AG04450 (cell line): ENCODE measurements at places on chromosomes 16 and 17. TPM values are rescaled to one million over a fixed set of nuclear protein-coding genes. Genes with fewer than 3 reads are reported as not detected.

KRT9 gene
- not detected in 2 replicates for polyA plus RNA-seq

GJC1 gene
- 20.6 and 22.1 TPM in 2 replicates for polyA plus RNA-seq

DOC2B gene
- polyA plus RNA-seq = not detected in 2 replicates

ODF4 gene
- polyA plus RNA-seq = not detected in 2 replicates

SRCIN1 gene
- polyA plus RNA-seq = not detected in 2 replicates

PDE6G gene
- 0.51 and 1.0 TPM in 2 replicates for polyA plus RNA-seq

BIRC5 gene
- 11.6 and 15.3 TPM in 2 replicates for polyA plus RNA-seq

RFWD3 gene
- 10.7 and 13.4 TPM in 2 replicates for polyA plus RNA-seq

CLEC10A gene
- polyA plus RNA-seq = not detected in 2 replicates

ELMO3 gene
- 0.57 and 0.74 TPM in 2 replicates for polyA plus RNA-seq

MMP15 gene
- 0.60 and 0.88 TPM in 2 replicates for polyA plus RNA-seq

MYOCD gene
- 17.5 and 19.0 TPM in 2 replicates for polyA plus RNA-seq

TRIM37 gene
- 29.1 and 34.8 TPM in 2 replicates for polyA plus RNA-seq

PPP1R1B gene
- not detected in 2 replicates for polyA plus RNA-seq

PPY gene
- not detected in 2 replicates for polyA plus RNA-seq

KRT12 gene
- polyA plus RNA-seq = not detected in 2 replicates

NR1D1 gene
- polyA plus RNA-seq = 0.62 and 1.0 TPM in 2 replicates

CDRT4 gene
- polyA plus RNA-seq = 4.1 and 5.0 TPM in 2 replicates

RND2 gene
- polyA plus RNA-seq = 1.7 and 2.1 TPM in 2 replicates

RHBDL3 gene
- 0.06 TPM in 1 of 2 replicates, not detected in the other for polyA plus RNA-seq

ITPRIPL2 gene
- 15.8 and 16.3 TPM in 2 replicates for polyA plus RNA-seq

MYO15A gene
- polyA plus RNA-seq = 0.19 and 0.32 TPM in 2 replicates

GRIN2A gene
- not detected in 2 replicates for polyA plus RNA-seq

CFAP119 gene
- 2.6 and 3.1 TPM in 2 replicates for polyA plus RNA-seq

OR4D1 gene
- not detected in 2 replicates for polyA plus RNA-seq

C16orf95 gene
- 2.0 and 2.3 TPM in 2 replicates for polyA plus RNA-seq

PNMT gene
- polyA plus RNA-seq = not detected in 2 replicates

PIGL gene
- polyA plus RNA-seq = 16.5 and 19.3 TPM in 2 replicates

TM4SF5 gene
- not detected in 2 replicates for polyA plus RNA-seq

VWA3A gene
- polyA plus RNA-seq = not detected in 2 replicates
